Vagina (tissue), 2 donors: ENCODE measurements at places on chromosomes 4 and X.

GRCh38 chrX:148290041-148290440, 210.4 kb upstream of the AFF2 start:
- DNase-seq: no peak

- DNase-seq: no peak
These were observed 47.5 kb upstream of the IGFBP7 start for GRCh38 chr4:57157596-57158137.

- no peak for DNase-seq
These were observed 17.1 kb downstream of the PPP2R3B start for GRCh38 chrX:369563-370101.

DNA sequence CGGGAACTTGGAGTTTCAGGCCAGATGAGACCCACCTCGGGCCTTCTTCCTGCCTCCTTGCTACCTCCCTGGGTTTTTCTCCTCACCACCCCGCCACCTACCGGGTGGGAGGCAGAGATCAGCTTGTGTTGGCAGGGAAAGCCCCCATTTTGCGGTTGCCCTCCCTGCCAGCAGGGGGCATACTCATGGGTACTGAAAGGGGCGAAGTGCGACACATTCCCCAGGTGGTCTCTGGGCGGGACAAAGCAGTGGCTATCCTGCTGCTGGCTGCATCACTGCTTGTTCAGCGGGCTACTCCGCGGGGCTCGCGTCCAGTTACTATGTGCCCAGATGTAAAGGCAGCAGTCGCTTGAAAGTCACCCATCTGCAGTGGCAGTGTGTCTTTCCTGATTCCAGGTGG, 330.3 kb downstream of the PDHA2 start:
- DNase-seq: no peak

DNA sequence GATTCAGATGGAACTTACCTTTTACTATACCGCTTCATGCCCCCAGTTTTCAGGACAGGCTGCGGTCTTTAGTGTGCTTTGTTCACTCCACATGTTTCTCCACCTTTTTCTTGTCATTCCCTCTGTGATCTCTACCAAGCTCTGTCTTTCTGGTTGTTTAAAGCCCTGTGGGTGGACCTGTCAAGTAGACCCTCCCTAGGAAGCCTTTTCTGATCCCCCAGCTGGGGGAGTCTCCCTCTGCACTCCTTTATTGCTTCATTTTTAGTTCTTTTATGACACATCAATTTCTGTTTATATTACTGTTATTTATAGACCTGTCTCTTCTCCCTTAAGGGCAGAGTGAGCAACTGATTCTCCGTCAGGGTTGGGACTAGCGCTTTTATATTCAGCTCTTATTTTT, 150.2 kb downstream of the C4orf33 start:
- no peak for DNase-seq

DNA sequence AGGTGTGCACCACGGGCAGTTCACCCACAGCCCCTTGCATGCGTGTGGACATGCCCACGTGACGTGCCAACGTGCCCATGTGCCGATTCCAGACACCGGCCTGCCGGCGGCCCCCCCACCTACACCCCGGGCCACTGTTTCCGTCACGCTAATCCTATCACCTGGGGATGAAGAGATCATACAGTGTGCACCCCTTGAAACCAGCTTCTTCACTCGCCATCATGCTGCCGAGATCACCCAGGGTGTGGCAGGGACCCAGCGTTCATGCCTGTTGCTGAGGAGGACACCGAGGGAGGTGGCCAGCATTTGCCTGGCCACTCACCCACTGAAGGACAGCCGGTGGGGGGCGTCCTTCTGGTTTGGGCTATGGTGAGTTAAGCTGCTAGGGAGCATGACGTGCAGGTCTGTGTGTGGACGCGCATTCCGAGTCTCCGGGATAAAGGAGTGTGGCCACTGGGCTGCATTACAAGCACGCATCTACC, 14.1 kb downstream of the CTBP1 start:
- no peak for DNase-seq

DNA sequence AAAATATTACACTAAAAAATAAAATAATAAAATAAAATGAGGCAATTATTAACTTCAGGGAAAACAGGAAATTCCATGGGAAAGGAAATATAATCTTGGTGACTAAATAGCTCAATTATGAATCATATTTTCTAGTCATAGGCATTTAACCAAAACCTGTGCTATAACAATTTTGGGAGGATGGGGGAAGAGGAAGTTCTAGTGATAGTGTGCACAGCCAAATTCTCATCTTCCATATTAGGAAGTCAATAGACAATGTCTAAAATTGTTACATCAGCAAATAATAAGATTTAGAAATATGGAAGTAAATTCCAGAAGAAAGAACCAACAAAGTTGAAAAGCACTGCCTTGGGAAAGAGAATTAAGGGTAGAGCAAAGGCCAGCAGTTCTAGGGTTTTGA, 2.8 kb downstream of the AWAT2 start:
- no peak for DNase-seq

DNA sequence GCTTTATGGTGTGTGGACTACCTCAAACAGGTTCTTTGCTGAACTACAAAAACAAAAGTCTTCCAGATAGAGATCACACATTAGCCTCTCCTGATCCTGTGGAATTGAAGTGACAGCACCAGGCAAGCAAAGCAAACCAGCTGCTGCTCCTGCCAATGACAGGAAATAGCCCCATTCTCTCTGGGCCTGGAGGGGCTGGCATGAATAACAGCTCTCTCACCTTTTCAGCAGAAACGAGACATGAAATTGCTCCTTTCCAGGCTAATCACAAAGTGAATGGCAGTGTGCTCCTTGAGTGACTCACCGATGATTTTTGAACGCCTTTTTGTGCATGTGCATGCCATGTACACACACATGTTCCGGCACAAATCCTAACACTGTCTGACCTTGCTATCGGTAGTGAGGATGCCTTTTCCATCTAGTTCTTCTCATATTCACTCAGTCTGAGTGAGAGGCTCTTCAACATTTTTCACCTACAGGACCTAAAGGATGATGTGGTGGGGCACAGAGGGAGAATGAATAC, 24.4 kb downstream of the MFAP3L start:
- no peak for DNase-seq

- DNase-seq: no peak
These were observed 105.2 kb downstream of the FRAS1 start for GRCh38 chr4:78162342-78162741.

GRCh38 chr4:157012781-157013180, 41.2 kb upstream of the PDGFC start:
- DNase-seq: no peak

GRCh38 chr4:92825791-92826190, 522.0 kb downstream of the GRID2 start:
- DNase-seq: no peak

- DNase-seq: no peak
These were observed 148.9 kb downstream of the ADAM29 start for GRCh38 chr4:175066923-175067627.

DNA sequence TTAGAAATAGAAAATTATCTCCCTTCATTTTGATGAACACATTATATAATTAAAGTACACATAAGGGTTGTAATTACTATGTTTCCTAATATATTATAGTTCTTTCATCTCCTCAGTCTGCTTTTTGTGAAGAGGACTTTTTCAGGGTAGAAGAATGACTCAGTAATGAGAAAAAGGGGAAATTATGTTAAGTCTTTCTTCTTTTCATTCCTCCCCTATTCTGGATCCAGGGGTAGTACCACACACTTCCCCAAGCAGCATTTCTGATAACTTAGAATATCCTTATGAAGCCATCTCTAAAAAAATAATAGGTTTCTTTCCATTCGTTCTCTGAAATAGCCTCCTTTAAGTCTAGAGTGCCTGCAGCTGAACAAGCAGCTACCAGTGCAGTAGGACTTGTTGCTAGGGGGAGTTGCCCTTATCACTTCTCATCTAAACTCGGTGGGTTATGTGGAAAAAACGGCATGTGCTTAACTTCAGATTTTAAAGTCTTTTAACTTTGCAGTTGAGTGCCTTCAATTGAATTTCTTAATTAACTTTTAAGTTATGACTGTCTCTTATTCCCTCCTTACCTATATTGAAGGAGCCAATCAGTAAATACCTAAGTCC, 184.8 kb downstream of the ARHGAP24 start:
- no peak for DNase-seq

- no peak for DNase-seq
These were observed 16.3 kb downstream of the CD99 start for GRCh38 chrX:2707334-2707760.

DNA sequence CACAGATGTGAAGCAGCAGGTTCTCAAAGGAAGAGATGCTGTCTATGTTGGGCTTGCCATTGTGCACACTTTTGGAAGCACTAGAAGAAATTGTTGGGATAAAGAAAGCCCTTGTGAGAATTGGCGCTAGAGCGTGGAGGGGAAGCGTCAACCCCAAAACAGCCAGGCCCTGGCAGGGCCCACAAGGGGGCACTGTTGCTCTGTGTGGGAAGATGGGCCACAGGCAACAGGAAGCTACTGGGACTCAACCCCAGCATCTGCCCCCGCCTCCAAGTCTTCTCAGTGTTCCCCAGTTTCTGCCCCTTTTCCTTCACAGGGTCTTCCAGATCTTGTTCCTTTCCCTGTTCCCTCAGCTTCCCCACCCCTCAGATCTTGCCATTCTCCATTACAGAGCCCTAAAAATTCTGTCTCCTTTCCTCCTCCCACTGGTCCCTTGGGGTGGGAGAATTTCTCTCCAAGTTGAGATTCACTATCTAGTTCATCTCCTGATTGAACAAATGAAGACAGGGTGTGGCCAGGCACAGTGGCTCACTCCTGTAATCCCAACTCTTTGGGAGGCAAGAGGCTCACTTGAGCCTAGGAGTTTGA, 85.5 kb downstream of the STARD8 start:
- no peak for DNase-seq

GRCh38 chr4:17370818-17371217, 141.1 kb downstream of the QDPR start:
- no peak for DNase-seq

- no peak for DNase-seq
These were observed 74.0 kb upstream of the GC start for GRCh38 chr4:71857713-71858451.

DNA sequence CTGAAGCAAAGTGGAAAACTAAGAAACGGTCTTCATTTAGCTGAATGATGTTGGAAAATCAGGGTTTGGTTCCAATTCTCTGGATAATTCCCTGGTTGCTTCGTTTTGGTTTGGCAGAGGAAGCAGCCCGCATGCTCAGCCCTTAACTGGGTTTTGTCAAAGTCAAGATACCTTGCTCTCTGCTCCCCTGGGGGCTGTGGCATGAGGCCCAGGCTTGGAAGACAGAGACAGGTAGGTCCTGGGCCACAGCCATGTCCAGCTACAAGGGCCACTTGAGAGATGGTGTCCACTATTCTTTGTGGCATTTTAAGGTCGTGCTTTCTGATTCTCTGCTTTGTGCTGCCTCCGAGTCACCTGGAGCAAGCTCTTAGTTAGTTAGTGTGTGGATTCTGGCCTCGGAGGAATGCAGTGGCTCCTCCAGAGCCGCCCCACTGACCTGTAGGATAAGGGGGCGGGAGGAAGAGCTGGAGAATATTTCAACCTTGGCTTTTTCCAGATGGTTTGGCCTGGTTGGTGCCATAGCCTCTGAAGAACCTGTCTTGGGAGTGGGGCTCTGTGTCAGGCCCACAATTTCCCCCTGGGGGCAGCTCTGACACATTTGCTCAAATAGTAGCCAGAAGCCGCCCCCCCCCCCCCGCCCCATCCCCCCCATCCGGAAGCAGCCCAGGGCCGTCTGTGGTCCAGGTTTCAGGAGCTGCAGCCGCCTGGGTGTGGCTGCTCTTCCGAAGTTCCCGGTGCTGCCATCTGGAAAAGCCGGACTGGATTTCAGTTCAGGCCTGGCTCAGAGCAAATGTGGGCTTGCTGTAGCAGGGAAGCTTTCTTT, 147.1 kb downstream of the NHS start:
- no peak for DNase-seq
